ENCODE measurements at places on chromosomes 16 and 17.

- DNase-seq = peak; percentile 60
Observed at GRCh38 chr17:80743181-80743771, 198.6 kb downstream of the RPTOR start.

GRCh38 chr17:81329927-81330883 is 35.1 kb upstream of the SLC38A10 start:
- DNase-seq = peak; percentile 82

- peak; percentile 10 for DNase-seq
Observed at GRCh38 chr16:27169511-27170071, 33.7 kb upstream of the KDM8 start.

GRCh38 chr17:32489320-32490100 is 2.7 kb downstream of the CDK5R1 start:
- DNase-seq = no peak

DNA sequence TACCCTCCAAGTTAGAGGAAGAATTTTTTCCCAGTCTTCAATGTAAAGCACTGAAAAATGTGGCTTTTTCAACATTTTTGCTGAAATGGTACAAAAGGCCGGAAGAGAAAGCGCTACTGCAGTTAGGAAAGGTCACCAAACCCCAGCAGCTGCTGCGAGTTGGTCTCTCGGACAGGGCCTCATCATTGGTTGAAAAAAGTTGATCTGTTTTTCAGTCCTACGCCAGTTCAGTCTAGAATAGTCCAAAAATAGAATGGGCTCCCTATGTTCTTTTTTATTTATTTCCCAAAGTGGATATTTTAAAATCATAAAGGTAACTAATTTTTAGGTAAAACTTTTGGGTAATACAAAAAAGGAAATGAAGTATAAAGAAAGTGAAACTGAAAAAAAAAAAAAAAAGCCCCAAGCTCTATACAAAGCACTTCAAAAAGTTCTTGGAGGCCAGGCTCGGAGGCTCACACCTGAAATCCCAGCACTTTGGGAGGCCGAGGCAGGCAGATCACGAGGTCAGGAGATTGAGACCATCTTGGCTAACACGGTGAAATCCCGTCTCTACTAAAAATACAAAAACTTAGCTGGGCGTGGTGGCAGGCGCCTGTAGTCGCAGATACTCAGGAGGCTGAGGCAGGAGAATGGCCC is 17.4 kb downstream of the ADAP2 start:
- DNase-seq = no peak

DNA sequence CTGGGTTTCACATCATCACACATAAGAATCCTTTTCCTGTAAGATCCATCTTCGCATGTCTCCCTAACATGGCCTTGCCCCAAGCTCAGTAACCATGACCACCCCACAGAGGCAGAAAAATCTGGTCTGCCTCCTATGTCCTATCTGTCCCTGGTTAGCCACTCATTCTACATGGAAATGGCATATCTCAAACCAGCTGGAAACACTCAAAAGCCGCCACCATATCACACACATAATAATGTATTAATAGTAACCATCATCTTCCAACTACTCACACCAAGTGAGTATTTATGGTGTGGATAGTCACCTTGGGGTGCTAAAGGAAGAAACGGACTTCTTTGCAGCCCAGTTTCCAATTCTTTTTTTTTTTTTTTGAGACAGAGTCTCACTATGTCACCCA is 11.4 kb downstream of the FAM117A start:
- DNase-seq = no peak

DNA sequence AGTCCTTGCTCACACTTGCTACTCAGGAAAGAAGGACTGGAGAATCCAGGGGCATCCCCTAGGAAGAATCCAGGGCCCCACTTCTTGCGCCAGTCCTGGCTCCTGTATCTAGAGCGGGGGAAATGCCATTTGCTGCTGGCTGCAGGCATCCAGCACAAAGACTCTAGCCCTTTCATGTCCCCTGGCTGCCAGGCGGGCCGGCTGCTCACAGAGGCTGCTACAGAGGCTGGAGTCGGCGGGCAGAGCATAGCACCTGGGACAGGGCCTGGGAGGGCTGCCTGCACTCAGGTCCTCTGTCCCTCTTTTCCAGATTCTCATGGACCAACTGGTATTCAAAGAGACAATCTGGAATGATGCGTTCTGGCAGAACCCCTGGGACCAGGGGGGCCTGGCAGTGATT is 13.8 kb downstream of the SMIM5 start:
- DNase-seq = no peak

DNA sequence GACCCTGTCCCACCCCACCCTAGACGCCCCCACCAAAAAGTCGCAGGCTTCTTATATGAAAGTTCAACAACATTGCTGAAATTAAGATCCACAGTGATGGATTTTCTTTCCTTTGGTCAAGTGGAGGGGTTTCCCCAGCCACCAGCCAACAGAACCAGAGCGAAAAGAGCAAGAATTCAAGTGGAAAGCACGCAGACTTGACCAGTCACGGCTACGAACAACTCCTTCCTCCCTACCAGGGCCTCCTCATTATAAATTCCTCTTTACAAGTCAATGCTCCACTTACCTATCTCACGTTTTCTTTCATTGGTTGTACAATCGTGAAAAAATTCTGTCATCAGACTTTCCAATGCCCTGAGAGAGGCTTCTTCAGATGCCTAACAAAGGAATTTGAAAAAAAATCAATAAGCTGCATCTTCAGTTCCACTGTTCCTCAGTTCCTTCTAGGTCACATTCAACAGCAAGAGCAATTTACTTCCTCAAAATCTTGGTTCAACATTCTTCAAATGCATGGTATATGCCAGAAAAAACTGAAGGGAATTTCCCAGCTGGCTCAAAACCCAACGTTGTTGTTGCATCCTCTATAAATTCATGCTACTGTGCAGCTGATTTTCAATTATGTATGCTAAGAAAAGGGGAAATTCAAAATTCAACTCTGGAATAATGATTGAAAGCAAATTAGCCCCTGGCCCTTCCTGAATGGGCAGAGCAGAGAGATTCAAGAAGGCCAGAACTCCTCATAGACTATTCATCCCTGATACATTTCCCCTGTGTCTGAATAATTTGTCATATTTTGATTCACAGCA is 30.9 kb downstream of the XPO6 start:
- DNase-seq = peak; percentile 63

GRCh38 chr16:79316004-79316458 is 284.5 kb downstream of the MAF start:
- no peak for DNase-seq

GRCh38 chr17:66508896-66509844 is 206.8 kb downstream of the PRKCA start:
- peak; percentile 66 for DNase-seq

GRCh38 chr17:48548523-48549280 is 3.8 kb upstream of the HOXB2 start:
- DNase-seq = no peak

DNA sequence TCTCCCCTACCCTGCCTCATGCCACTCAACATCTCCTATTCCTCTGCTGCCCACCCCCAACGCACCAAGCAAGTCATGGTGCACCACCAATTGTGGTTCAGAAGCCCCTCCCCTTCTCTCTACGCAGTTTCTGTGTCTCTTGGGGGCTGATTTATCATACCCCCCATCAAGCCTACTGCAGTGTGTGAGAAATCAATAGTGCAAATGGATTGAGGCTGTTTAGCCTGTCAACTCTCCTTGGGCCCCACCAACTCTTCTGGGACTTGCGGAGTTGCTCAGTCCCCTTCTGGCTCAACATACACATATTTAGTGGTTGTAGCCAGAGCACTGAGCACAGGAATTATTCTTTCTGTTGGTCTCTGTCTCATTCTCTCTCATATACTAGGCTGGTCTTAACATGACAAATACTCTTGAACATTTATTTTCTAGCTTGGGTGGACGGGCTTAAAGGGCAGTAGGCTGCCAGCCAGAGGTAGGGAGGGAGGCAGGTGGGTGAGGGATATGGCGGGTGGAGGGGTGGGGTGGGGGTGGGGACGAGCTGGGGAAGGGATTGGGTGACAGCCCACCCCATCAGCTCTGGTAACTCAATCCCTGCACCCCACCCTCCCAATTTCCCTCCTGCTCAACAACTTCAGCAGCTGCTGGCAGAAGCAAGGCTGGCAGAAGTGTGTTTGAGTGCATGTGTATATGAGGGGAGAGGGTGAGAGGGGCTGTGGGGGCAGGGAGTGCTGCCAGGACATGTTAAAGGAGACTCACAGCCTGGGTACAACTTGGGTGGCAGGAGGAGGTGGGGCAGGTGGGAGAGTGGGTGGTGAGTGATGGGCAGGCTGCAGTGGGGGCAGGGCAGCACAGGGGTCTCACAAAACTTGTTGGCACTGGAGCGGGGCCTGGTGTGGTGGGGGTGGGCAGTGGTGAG is 4.9 kb downstream of the RARA start:
- peak; percentile 79 for DNase-seq

GRCh38 chr17:81148986-81149533 is 16.2 kb upstream of the PVALEF start:
- no peak for DNase-seq

GRCh38 chr17:17580662-17581470 is 10.6 kb downstream of the PEMT start:
- no peak for DNase-seq

DNA sequence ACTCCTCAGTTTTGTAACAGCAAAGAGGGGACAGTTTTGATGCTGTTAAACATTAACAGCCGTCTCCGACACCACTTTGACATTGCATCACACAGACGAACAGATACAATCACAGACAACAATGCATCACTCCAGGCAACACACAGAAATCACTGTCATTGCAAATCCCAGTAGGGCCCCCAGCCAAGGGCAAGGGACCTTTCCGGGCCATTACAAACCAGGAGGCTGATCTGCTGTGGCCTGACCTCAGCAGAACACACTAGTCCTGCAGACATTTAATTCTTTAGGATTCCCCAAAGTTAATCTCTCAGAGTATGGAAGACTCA is 136.2 kb upstream of the RCVRN start:
- DNase-seq = no peak

GRCh38 chr17:12472252-12473173 is 193.2 kb upstream of the MYOCD start:
- no peak for DNase-seq

GRCh38 chr16:28213396-28213795 is 1.6 kb upstream of the XPO6 start:
- DNase-seq = no peak

- no peak for DNase-seq
Observed at GRCh38 chr17:40124279-40125141, 2.7 kb downstream of the MSL1 start.

DNA sequence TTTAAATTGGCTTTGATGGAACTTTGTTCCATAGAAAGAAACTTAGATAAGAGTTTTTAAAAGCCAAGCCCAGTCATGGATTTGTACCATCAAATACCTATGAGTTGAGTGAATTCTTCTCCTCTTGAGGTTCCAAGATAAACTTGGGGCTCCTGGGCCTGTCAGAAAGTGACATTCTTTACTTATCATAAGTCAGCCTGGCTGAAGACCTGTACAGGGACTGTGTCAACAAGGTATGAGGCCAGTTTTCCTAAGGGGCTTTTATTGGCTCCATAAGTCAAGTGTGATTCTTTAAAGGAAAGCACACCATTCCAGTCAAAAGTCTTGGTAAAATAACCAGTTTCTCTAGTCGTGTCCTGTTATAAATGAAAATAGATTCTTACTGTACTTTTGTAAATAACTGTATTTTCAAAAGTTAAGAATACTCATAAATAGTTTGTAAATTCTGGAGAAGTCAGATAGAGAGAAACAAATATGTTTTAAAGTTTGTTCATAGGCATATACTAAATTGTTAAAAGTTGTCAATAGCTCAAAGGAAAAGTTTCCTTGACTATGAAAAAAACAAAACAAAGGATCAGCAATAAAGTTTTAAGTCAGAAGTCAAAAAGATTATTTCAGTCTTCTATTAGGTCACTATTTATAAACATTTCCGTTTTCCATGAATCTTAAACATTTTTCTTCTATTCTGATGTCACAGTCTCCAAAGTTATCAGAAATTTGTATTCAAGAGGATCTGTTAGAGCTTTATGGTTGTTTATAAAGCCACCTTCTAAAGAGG is 22.5 kb upstream of the MYO1D start:
- DNase-seq = no peak

DNA sequence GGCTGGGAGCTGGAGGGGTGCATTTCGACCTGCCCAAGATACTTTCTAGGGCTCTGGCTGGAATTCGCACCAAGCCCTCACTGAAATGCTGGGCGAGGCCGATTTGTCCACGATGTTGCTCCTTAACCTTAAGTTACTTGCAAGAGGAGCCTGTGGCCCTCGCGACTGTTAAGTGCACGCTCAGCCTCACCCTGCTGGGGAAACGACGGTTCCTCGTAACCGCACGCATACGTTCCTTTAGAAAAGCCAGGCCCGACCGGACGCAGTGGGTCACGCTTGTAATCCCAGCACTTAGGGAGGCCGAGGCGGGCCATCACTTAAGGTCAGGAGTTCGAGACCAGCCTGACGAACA is 607 bp upstream of the NCOR1 start:
- no peak for DNase-seq

- DNase-seq = no peak
Observed at GRCh38 chr17:34374457-34374856, 11.4 kb upstream of the CCL1 start.

- DNase-seq = no peak
Observed at GRCh38 chr16:4015275-4016004, 100.8 kb downstream of the ADCY9 start.

DNA sequence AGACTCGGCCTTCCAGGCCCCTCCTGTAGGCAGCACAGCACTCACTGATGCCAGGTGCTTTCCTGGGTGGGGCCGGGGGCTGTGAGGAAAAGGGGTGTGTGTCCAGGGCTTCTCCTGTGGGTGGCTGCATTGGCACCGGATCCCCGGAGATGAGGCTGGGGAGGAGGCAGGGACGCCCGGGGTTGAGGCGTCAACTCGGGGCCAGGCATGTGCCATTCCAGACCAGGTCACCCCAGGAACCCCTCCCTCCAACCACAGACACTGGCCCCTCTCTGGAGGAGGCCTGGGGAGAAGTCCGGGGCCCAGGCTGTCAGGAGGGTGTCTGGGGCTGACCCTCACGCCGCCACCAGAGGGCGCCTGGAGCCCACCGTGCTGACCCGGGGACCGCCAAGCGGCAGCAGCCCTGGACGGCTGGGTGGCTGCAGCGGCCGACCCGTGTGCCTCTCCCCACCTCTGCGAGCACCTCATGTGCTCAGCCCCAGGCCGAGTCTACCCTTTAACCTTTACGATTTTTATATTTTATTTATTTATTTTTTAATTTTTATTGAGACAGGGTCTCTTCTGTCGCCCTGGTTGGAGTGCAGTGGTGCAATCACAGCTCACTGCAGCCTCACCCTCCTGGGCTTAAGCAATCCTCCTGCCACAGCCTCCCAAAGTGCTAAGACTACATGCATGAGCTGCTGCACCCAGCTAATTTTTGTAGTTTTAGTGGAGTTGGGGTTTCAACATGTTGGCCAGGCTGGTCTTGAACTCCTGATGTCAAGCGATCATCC is 3.2 kb upstream of the METRN start:
- peak; percentile 71 for DNase-seq

DNA sequence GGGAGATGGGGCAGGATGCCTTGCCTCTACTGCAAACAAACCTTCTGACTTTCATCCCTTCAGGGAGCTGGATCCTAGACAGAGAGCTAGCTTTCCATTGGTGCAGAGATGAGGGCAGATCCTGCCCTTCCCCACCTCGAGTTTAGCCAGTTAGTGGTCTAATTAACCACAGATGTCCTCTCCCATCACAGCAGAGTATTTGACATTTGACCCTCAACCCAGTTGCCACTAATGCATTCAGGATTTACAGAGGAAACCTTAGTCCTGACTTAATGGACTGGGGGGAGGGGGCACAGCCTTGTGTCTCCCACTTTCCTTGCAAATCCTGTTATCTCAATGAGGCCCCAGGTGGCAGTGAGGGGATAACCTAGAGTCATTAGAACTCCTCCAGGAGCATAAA is 10.2 kb downstream of the PIP4K2B start:
- DNase-seq = no peak
